ENCODE measurements at places on chromosomes 16 and 17.

GRCh38 chr16:11133344-11133943 is 122.6 kb downstream of the SOCS1 start:
- H3K27ac ChIP-seq: peak overlapping the region; percentile 76
- no peaks in the 10 kb centered on the region for H3K36me3 ChIP-seq
- H3K4me1 ChIP-seq: peaks cover 35% of the 10 kb centered on the region
- no peak overlapping the region for H3K4me3 ChIP-seq
- no peaks in the 10 kb centered on the region for H3K27me3 ChIP-seq

DNA sequence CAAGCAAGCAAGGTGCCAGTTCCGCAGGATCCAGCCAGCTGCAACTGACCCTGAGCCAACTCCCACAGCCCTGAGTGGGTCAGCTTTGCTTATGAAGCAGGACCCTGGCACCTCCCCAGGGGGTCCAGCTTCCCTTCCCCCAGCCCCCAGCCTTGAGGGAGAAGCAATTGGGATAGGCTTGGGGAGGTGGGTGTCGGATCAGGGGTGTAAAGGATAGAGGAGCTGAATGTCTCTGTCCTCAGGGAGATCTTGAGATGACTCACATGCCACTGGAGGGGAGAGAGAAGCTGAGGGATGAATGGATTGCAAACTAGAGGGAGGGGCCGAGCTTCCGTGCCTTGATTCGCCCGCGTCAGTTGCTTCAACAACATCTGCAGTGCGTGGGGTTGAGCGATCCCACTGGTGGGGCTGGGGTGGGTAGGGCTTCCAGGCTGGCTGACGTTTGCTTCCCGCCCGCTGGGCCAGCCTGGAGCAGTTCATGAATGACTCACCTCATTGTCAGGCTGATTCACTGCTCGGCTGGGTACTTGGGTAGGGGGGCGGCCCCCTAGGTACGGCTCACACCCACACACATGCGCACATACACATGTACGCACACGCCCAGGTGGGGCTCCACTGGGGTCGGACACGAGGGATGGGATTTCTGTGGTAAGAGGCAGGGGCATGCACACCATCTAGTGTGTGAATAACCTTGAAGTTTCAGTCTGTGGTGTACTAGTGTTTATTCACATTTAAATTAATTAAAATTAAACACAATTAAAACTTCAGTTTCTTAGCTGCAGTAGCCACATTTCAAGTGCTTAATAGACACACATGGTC is 3.6 kb upstream of the HROB start:
- H3K4me1 ChIP-seq: peaks cover 15% of the 10 kb centered on the region
- H3K27me3 ChIP-seq: no peaks in the 10 kb centered on the region
- peak; percentile 99 for DNase-seq
- H3K36me3 ChIP-seq: no peaks in the 10 kb centered on the region

GRCh38 chr16:67244387-67245185 is 2.7 kb downstream of the FHOD1 start:
- peak overlapping the region; percentile 69 for H3K27ac ChIP-seq
- H3K4me1 ChIP-seq: peaks cover 66% of the 10 kb centered on the region
- H3K27me3 ChIP-seq: no peaks in the 10 kb centered on the region
- H3K4me3 ChIP-seq: peak overlapping the region; percentile 19
- peaks cover 3% of the 10 kb centered on the region for H3K36me3 ChIP-seq

DNA sequence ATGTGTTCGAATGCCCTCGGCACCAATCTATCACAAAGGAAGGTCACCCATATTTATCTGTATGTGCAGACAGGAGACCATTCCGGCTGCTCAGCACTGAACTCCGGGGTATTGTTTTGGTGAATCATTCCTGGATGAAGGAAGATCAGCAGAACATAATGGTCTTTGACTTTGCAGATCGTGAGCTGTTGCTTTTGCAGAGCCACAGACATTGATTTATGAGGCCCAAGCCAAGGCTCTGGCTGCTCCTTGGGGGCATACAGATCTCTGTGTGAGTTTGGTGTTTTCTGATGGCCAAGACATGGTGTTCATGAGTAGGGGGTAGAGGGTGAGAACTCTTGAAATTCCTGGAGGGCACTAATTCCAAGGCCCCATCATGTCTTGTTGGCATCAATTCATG is 458.8 kb upstream of the HSBP1 start:
- no peak overlapping the region for H3K4me3 ChIP-seq
- no peaks in the 10 kb centered on the region for H3K36me3 ChIP-seq
- H3K27me3 ChIP-seq: no peaks in the 10 kb centered on the region
- H3K27ac ChIP-seq: no peak overlapping the region
- H3K4me1 ChIP-seq: peaks cover 12% of the 10 kb centered on the region

DNA sequence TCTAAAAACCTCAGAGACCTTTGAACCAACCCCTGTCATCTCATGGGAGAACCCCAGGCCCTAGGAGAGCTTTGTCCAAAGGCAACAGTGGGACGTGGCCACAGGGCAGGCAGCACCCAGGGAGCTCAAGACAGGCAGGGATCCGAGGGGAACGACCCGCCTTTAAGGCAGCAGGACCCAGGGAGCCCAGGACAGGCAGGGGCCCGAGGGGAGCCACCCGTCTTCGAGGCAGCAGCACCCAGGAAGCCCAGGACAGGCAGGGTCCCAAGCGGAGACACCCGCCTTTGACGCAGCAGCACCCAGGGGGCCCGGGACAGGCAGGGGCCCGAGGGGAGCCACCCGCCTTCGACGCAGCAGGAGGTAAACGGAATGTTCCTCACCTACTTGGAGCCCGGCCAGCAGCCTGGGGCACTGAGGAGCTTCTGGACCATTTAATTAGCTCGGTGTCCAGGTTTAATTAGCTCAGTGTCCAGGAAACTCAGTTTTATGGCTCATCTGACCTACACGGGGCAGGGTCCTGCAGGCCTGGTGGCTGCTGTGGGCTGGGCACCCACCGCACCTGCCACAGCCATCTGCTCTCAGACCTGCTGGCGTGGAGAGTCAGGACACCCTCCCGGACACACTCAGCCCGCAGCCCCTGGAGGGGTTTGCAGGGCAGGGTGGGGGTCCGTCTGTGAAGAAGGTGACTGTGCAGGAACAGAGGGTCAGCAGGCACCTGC is 24.4 kb downstream of the PIEZO1 start:
- no peak overlapping the region for H3K27ac ChIP-seq
- H3K27me3 ChIP-seq: no peaks in the 10 kb centered on the region
- DNase-seq: no peak
- H3K4me1 ChIP-seq: peaks cover 41% of the 10 kb centered on the region
- no peaks in the 10 kb centered on the region for H3K36me3 ChIP-seq

GRCh38 chr16:7849841-7850240 is 517.2 kb downstream of the RBFOX1 start:
- no peaks in the 10 kb centered on the region for H3K36me3 ChIP-seq
- no peak overlapping the region for H3K27ac ChIP-seq
- H3K4me1 ChIP-seq: no peaks in the 10 kb centered on the region
- DNase-seq: no peak
- H3K27me3 ChIP-seq: no peaks in the 10 kb centered on the region

DNA sequence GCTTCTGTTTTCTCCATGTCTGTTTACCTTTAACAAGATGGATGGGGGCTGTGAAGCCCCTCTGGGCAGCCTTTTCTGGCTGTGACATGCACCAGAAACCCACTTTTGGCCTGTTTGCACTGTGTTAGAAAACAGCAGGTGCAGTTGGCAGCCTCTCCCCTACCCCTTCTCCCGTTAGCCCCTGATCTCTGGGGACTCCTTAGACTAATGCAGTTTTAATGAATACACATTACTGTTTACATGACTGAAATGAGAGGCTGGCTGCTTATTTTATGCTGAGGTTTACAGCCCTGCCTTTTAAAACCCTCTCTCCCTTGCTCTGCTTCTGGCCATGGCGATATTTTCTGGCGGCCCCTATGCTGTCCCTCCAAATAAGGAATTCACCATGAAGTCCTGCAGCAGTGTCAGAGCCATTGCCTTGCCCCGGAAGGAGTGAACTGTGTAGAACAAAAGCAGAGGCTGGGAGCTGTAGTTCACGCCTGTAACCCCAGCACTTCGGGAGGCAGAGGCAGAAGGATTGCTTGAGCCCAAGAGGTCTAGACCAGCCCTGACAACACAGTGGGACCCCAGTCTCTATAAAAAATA is 79.3 kb downstream of the PRKCB start:
- H3K27me3 ChIP-seq: no peaks in the 10 kb centered on the region
- H3K27ac ChIP-seq: no peak overlapping the region
- no peaks in the 10 kb centered on the region for H3K36me3 ChIP-seq

DNA sequence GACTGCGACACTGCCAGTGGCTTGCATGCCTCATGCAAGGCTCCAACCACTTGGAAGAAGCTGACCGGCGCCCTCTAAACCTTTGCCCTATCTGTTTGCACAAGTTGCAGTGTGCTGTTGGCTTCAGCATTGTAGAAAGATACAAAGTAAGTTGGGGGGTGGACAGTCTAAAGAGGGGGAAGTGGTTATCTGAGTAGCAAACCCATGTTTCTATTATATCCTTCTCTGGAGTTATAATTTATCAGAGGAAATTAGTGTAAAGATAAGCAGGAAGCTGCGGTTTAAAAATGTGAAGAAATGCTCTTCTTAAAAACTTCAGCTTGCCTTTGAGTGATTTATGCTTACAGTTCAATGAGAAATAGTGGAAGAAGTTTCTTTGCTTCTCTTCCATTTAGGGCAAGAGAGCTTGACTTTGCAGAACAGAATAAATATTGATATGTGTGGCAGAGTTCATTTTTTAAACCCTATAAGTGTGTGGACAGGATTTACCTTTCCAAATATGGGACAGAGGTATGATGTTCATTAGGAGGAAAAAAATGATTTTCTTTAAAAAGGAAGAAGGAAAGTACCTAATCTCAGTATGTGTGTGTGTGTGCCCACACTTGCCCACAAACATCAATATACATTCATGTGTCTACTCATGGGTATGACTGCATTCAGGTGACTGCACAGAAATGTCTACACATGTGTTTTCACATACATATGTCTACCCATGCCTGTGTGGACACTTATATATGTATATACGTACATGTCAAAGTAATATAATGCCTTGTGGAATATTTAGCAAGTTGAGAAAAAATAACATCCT is 8.1 kb downstream of the AMZ2 start:
- no peaks in the 10 kb centered on the region for H3K27me3 ChIP-seq
- H3K4me1 ChIP-seq: peaks cover 2% of the 10 kb centered on the region
- H3K36me3 ChIP-seq: peaks cover 5% of the 10 kb centered on the region
- no peak for DNase-seq

DNA sequence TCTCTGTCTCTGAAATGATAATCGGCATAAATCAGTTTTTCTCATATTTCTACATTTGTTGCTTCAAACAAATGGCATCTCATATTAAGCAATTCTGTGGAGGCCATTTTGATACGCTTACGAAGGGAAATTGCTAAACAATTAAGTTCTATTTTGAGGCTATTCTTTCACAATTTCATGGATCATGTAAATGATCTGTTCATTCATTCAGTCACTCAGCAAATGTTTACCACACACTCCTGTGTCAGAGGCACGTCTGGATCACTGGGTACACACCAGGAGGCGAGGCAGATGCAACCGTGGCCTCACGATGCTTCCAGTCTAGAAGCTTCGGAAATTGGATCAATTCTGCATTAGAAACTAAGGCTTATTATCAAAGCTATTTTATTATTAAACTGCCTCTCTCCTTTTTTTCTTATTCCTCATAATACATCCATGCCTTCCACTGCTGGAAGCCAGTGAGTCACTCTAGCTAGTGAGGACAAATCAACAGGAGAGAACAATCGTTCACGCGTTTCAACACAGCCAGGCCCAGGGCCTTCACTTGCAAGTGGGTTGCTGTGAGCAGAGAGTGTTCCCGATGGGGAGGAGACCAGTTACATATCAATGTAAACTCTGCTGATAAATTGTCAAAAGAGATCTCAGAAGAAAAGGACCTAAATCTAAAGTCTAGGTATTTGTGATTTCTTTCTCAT is 11.3 kb upstream of the SLC39A11 start:
- no peaks in the 10 kb centered on the region for H3K36me3 ChIP-seq
- H3K27me3 ChIP-seq: peaks cover 6% of the 10 kb centered on the region
- H3K4me3 ChIP-seq: no peak overlapping the region
- no peak for DNase-seq

DNA sequence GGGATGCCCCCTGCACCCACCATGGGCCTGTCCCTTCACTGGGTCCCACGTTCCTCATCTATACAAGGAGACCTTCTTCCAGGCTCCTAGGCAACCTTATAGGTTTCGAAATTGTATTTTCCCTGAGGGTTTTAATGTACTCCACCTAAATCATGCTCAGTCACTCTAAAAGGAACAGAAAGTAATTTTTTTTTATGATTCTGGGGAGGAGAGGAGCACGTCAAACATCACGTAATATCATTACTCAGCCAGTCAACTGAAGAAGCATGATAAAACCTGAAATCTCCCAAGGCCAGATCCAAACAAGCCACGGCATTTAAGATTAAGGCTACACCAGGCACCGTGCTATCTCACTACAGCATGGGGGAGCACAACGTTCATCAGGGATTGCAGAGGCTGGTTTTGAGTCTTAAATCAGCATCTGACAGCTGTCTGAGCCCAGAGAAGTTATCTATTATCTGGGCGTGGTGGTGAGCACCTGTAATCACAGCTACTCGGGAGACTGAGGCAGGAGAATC is 3.9 kb upstream of the TMEM114 start:
- no peak overlapping the region for H3K27ac ChIP-seq
- no peaks in the 10 kb centered on the region for H3K4me1 ChIP-seq
- H3K36me3 ChIP-seq: no peaks in the 10 kb centered on the region
- H3K27me3 ChIP-seq: peaks cover 23% of the 10 kb centered on the region

GRCh38 chr17:76384987-76385891 is 830 bp downstream of the SPHK1 start:
- peak; percentile 55 for DNase-seq
- no peaks in the 10 kb centered on the region for H3K27me3 ChIP-seq
- H3K4me1 ChIP-seq: peaks cover 44% of the 10 kb centered on the region
- peak overlapping the region; percentile 99 for H3K27ac ChIP-seq
- peaks cover 20% of the 10 kb centered on the region for H3K36me3 ChIP-seq
- H3K4me3 ChIP-seq: peak overlapping the region; percentile 86

- no peak within 1 kb of the TSS for H3K27ac ChIP-seq
- H3K36me3 ChIP-seq: no peaks in the 10 kb centered on the region
- no peak for DNase-seq
- peaks cover 17% of the 10 kb centered on the region for H3K4me1 ChIP-seq
- no peak within 1 kb of the TSS for H3K4me3 ChIP-seq
- H3K27me3 ChIP-seq: peaks cover 43% of the 10 kb centered on the region
These were observed at the start of gene FBXL16 for GRCh38 chr16:705431-706188. Gene FBXL16, minus strand, starts transcription at chr16:705801. Its CDS starts 8,396 bp downstream, at chr16:697405.
